Naive thymus-derived CD4-positive, alpha-beta T cell (primary cell): ENCODE measurements at places on chromosomes 5 and 9. TPM values are rescaled to one million over a fixed set of nuclear protein-coding genes. Genes with fewer than 3 reads are reported as not detected.
A peak's percentile ranks its signal among the peaks of the same experiment; 100 is the strongest.

- H3K4me3 ChIP-seq, result peak overlapping the region; percentile 21
- no peak for DNase-seq
- no peaks in the 10 kb centered on the region for H3K27me3 ChIP-seq
These were observed 3.5 kb upstream of the SEMA4D start for GRCh38 chr9:89501311-89501898.

- H3K36me3 ChIP-seq, result no peaks in the 10 kb centered on the region
- no peaks in the 10 kb centered on the region for H3K27me3 ChIP-seq
- H3K4me3 ChIP-seq, result no peak overlapping the region
- H3K4me1 ChIP-seq, result no peaks in the 10 kb centered on the region
- DNase-seq, result no peak
- H3K27ac ChIP-seq, result no peak overlapping the region
These were observed 6.6 kb upstream of the FAT2 start for GRCh38 chr5:151597749-151598148.

DNA sequence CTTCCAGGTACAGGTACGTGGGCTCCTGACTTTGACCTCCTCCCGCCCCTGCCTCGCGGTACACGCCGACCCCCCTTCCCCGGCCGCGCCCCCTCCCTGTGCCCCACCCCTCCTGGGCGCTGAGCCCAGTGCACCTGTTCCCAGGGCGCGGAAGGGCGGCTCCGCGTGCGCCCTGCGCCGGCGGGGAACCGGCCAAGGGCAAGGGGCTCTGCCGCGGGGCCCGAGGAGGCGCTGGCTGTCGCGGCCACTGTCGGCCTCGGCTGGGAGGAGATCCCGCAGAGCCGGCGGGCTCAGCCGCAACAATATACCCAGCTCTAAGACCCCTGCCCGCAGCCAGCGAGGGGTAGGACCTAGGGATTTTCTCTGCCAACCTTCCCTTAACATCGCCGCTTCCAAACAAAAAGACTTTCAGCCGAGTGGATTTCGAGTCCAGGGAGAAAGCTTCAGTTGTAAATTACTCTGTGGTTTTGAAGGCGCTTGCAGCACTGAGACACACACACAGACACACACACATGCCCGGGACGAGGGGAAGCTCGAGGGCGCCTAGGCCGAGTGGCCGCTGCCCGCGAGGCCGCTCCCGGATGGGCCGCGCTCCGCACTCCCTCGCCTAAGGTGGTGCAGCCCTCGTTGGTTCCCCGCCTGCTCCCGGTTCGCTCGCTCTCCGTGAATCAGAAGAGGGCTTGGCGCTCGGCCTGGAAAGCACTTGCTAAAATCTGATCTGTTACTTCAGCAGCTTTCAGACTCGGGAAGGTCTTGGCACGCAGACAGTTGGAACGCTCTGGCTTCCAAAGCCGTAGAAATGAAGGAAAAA lies 1.2 kb downstream of the FGF18 start:
- H3K4me3 ChIP-seq, result no peak overlapping the region
- peaks cover 4% of the 10 kb centered on the region for H3K27me3 ChIP-seq
- peaks cover 15% of the 10 kb centered on the region for H3K4me1 ChIP-seq
- DNase-seq, result no peak
- H3K27ac ChIP-seq, result no peak overlapping the region

- H3K4me1 ChIP-seq, result no peaks in the 10 kb centered on the region
- no peak overlapping the region for H3K4me3 ChIP-seq
- no peak overlapping the region for H3K27ac ChIP-seq
- no peaks in the 10 kb centered on the region for H3K36me3 ChIP-seq
These were observed 24.5 kb downstream of the LECT2 start for GRCh38 chr5:135930029-135930948.

DNA sequence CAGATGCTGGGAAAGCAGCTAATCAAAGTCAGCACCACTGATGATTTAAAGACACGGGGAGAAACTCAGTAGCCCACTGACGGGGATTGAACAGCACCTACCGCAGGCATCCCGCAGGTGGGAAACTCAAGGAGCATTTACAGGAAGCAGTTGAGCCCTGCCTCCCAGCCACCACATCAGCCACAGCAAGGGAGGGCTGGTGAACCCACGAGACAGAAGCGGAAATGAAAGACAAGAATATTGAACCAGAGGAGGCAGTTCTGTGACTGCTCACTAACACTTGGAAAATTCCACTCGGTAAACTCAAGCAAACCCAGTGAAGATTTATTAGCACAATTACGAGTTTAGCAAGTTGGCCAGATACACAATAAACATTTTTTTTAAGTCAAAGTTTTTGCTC lies 10.6 kb upstream of the FAM163B start:
- H3K4me3 ChIP-seq, result peak overlapping the region; percentile 9
- H3K4me1 ChIP-seq, result peaks cover 23% of the 10 kb centered on the region
- DNase-seq, result peak; percentile 61
- no peaks in the 10 kb centered on the region for H3K36me3 ChIP-seq
- no peak overlapping the region for H3K27ac ChIP-seq

DNA sequence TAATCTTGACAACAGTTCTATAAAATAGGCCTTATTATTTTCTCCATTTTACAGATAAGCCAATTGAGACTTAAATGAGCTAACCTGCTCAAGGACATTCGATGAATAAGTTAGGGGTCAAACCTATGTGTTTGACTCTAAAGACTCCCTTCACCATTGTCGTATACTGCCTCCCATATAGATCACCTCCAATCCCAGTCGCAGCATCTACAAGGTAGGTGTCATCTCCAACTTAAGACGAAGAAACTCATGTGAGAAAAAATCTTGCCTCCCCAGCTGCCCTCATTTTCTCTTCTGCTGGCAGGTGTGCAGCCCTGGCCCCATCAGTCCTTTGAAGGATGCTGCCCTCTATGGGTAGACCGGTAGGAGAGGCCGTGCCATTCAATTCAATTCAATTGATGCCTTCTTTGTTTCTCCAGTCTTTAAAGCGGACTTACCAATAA lies 75.2 kb upstream of the SMARCA2 start:
- H3K4me1 ChIP-seq, result no peaks in the 10 kb centered on the region
- no peak overlapping the region for H3K27ac ChIP-seq
- DNase-seq, result peak; percentile 27
- H3K27me3 ChIP-seq, result no peaks in the 10 kb centered on the region
- H3K36me3 ChIP-seq, result no peaks in the 10 kb centered on the region

GRCh38 chr9:35603506-35603985 lies 1.5 kb upstream of the TESK1 start:
- DNase-seq, result no peak
- peak overlapping the region; percentile 59 for H3K27ac ChIP-seq
- peaks cover 13% of the 10 kb centered on the region for H3K36me3 ChIP-seq
- peaks cover 22% of the 10 kb centered on the region for H3K4me1 ChIP-seq

DNA sequence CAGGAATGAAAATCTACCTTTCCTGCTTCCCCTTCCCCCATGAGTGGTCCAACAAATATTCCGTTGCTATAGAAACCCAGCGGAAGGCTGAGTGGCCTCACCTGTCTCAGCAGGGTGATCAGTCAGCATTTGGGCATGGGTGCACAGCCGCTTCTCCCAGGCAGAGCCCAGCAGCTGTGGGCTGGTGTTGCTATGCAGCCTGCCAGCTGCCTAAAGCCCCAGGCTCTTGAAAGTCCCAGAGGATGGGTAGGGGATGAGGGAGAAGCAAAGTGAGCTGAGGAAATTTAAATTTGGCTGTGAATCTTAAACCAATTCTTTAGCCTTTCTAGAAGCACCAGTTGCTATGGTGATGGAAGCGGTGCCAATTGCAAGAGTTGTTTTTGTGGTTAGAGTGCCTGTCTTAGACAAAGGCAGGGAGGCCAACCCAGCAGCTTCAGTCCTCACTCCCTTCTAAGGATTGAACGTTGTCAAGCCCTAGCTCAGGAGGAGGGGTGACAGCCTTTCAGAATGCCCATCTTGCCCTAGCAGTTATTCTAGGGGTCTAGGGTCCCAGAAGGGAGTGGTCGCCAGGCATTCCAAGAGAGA lies 151.5 kb upstream of the PITX1 start:
- H3K4me3 ChIP-seq, result no peak overlapping the region
- no peak for DNase-seq
- H3K27me3 ChIP-seq, result no peaks in the 10 kb centered on the region
- no peak overlapping the region for H3K27ac ChIP-seq

DNA sequence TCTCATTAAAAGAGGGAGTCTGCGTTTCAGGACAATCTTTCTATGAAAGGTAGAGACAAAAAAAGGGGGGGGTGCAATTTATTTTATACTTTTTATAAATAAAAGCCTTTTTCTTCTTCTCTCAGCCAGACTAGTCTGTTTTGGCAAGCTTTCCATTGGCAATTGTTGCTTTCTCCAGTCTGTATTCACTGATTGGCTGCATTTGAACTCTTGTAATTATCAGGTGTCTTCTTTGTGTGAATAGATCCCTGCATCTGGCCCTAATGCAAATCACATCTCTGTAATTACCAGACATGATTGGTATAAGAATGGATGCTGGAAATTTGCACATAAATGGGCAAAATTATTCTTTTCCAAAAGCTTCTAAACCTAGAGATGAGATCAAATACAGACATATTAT lies 7.6 kb upstream of the EQTN start:
- no peak overlapping the region for H3K27ac ChIP-seq
- no peak overlapping the region for H3K4me3 ChIP-seq
- no peaks in the 10 kb centered on the region for H3K4me1 ChIP-seq
- H3K27me3 ChIP-seq, result no peaks in the 10 kb centered on the region
- DNase-seq, result no peak

DNA sequence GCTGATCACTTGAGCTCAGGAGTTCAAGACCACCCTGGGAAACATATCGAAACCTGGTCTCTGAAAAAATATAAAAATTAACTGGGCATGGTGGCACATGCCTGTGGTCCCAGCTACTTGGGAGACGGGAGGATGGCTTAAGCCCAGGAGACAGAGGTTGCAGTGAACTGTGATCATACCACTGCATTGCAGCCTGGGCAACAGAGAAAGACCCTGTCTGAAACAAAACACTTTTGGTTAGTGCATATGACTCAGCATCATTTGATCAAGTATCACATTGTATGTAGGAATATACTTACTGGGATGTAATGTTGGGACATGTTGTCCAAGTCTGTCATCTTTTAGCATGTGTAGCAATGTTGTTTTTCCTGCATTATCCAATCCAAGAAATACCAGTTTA lies 12.0 kb downstream of the SAR1B start:
- no peaks in the 10 kb centered on the region for H3K27me3 ChIP-seq
- no peak overlapping the region for H3K4me3 ChIP-seq
- H3K27ac ChIP-seq, result no peak overlapping the region
- no peak for DNase-seq

GRCh38 chr5:107320376-107320775 lies 350.4 kb downstream of the EFNA5 start:
- H3K36me3 ChIP-seq, result no peaks in the 10 kb centered on the region
- H3K4me1 ChIP-seq, result no peaks in the 10 kb centered on the region
- H3K27me3 ChIP-seq, result no peaks in the 10 kb centered on the region
- no peak overlapping the region for H3K4me3 ChIP-seq
- H3K27ac ChIP-seq, result no peak overlapping the region
- DNase-seq, result no peak

- no peak for DNase-seq
- no peak overlapping the region for H3K27ac ChIP-seq
- no peak overlapping the region for H3K4me3 ChIP-seq
- H3K36me3 ChIP-seq, result no peaks in the 10 kb centered on the region
- no peaks in the 10 kb centered on the region for H3K4me1 ChIP-seq
These were observed 415.2 kb upstream of the TRPC7 start for GRCh38 chr5:136780518-136780917.

DNA sequence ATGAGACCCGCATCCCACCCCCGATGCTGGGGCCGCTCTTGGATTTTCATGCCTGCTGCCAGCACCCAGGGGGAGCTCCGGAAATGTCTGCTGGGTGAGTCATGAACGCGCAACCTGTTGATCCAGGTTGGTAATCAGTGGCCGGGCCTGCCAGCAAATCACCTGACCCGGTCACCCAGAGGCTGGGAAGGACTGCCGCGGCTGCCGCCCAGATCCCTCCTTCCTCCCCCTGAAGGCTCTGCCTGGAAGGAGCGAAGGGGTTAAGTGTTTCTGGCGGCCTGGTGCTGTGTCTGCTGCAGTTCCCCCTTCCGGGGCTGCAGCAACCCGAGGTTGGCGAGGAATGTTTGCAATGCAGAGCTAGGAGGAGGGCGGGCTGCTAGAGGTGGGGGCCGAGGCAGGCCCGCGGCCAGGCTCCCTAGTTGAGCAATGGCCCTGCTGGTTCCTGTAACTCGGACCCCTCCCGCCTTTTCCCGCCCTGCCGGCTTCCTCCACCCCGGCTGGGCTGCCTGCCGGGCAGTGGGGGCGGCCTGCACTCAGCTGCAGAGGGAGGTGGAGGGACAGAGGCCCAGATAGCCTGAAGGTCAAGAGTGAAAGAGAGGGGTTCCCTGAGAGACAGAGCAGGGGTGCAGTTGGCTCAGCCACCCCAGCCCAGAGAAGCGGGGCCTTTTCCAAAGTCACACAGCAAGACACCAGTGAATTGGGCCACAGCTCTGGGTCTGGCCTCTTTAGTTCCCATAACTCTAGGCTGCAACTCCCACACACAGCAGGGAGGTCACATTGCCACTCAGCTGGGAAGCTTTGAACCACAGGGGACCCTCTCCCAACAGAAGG lies 156.3 kb upstream of the IER5L start:
- H3K36me3 ChIP-seq, result no peaks in the 10 kb centered on the region
- peak overlapping the region; percentile 38 for H3K27ac ChIP-seq
- H3K4me1 ChIP-seq, result peaks cover 3% of the 10 kb centered on the region
- no peak overlapping the region for H3K4me3 ChIP-seq
- no peaks in the 10 kb centered on the region for H3K27me3 ChIP-seq

DNA sequence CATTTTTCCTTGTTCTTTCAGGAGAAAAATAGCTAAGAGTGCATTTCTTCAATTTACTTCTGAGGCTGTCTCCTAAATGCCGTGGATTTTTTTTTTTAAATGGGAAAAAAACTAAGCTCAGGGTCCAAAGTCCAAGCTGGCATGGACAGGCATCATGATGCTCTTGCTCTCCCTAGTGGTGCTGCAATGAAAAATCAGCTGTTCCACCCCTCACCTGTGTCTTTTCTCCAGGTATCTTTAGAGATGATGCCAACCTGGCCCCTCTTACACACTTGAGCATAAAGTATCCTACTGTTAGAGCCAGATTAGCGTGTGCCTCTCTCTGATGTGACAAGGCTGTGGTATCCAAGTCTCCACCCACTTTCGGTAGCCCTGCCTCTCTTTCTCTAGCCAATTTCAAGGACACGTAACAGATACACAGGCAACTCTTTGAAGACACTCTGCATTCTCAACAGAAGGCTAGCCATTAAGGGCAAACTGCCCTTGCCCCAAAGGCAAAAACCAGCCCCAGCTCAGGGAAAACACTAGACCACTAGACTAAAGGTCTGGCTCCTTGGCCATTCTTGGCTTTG lies 208.8 kb downstream of the SAXO1 start:
- H3K4me1 ChIP-seq, result no peaks in the 10 kb centered on the region
- DNase-seq, result no peak
- no peaks in the 10 kb centered on the region for H3K27me3 ChIP-seq

- H3K4me1 ChIP-seq, result no peaks in the 10 kb centered on the region
- H3K27me3 ChIP-seq, result no peaks in the 10 kb centered on the region
- H3K4me3 ChIP-seq, result no peak overlapping the region
- H3K27ac ChIP-seq, result no peak overlapping the region
These were observed 214.6 kb downstream of the SREK1 start for GRCh38 chr5:66358741-66359140.

GRCh38 chr5:19891658-19892057 lies 96.3 kb downstream of the CDH18 start:
- H3K4me3 ChIP-seq, result no peak overlapping the region
- H3K4me1 ChIP-seq, result no peaks in the 10 kb centered on the region
- no peaks in the 10 kb centered on the region for H3K36me3 ChIP-seq
- no peaks in the 10 kb centered on the region for H3K27me3 ChIP-seq

The DOCK8 gene
- 225 TPM for total RNA-seq

The FAM221B gene
- not detected for total RNA-seq

The IL9 gene
- total RNA-seq, result not detected

The FCHSD1 gene
- 73.0 TPM for total RNA-seq

The ARID3C gene
- total RNA-seq, result 0.36 and 0.46 TPM in 2 replicates

The PCDHA1 gene
- total RNA-seq, result not detected

The PCDHA6 gene
- total RNA-seq, result not detected in 2 replicates

The NUTM2F gene
- not detected for total RNA-seq

The APBA1 gene
- 0.95 TPM for total RNA-seq
